Kidney glomerular epithelial cell (primary cell): ENCODE measurements at places on chromosomes 4 and X.

- DNase-seq = no peak
These were observed 79.4 kb upstream of the PITX2 start for GRCh38 chr4:110702326-110702725.

DNA sequence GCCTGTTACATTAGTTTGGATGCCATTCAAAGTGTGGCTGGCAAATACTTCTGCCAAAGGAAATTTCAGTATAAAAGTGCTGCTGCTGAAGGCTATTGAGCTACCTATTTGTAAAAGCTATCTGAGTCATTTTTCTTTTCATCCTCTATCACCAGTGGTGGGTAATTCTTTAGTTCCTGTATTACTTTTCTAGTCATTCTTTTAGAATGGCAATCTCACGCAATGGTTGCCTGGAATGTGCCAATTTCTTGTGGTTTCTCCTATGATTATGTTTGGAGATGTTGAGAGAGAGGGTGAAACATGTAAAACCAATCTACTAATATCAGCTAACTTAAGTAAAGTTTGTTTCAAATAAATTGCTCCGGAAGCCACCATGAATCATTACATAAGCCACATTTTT lies 685.0 kb downstream of the RAPGEF2 start:
- DNase-seq = no peak

DNA sequence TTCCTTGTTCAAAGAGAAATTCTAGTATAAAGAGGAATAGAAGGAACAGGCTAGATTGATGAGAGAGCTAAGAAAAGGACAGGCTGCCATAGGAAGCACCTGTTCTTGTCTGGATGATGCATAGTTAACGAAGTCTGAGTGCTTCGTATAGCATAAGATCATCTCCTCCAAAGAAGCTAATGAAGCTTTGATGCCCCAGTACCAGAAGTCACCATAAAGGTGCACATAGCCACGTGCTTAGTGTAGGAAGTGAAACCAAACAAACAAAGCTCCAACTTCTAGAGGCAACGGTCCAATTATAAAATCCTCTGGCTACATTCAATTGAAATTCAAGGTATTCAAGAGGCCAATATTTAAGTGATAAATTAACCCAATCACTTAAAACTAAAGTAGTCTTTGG lies 31.0 kb downstream of the AFAP1 start:
- DNase-seq = no peak

DNA sequence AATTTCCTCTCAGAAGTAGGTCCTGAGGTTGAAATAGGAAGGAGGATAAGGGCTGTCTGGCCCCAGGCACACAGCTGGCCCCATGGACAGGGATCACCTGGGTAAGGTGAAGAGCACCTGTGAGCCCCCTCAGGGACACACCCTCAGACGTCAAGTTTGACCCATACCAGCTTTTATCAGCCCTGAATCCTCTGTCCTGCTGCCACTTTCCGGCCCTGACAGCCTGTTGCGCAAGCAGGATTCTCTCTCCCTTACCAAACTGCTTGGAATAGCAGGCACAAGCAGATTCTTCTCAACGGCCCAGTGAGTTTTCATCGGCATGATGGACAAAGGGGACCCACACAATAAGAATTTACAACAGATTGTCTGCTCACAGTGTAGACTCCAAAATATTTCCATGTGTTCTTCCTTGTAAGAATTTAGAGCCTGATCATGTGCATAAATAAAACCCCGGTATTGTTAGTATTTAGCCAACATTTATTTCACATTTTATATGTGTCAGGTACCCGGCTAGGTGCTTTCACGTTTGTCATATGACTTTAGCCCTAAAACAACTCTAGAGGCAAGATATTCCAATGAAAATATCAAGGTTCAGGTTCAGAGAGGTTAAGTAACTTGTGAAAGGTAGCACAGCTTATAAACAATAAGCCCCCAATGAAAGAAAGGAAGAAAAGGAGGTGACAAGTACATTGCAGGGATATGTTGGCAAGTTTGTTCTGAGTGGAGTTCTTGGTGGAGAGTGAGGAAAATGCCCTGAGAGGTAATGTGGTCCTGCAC lies 107.2 kb upstream of the KIT start:
- DNase-seq = no peak

DNA sequence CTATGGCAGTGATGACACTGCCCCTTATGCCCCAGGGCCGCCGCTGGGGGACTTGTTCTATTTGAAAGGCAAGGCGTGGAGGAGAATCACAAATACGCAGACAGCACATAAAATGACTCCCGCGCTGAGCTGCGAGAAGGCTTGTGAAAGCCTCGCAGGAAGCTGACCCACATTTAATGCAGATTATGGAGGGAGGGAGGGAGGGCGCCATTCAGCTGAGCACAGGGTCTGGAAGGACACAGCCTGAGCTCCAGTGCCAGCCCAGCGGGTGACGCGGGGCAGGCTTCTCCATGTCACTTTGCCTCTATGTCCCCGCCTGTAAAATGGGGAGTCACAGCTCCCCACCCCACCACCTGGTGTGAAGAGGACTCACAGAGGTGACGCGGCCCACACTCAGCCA lies 14.3 kb downstream of the ABLIM2 start:
- DNase-seq = no peak

DNA sequence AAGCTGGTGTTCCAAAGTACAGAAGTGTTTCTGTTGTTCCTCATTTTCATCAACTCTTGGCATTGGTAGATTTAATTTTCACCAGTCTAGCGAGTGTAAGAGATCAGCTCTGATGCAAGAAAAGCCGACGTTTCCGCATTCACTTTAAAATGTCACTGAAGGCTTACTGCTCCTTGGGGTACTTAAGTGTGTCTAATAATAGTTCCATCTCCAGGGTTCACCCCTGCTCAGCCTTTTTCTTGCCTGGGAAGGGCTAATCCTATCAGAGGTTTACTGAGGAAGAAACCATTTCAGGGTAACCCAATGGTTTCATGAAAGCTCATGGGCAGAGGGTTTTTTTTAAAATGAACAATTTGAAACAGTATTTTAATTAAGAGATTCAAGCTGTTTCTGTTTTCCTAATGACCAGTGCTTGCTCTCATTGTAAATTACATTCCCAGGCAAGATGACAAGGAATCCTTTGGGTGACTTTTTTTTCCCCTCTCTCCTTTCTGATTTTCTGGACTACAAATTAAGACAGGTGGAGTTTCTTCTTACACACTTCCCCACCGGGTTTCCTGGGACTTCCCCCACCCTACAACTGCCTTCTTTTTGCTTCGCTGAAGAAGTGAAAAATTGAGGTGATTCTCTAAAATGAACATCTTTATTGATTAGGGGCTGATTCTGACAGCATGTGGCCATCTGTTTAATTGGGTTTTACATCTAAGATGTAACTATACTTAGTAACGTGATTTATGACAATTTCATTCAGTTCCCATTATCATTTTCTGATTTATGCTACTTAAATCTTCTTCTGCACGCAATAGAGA lies 78.7 kb upstream of the CBLL2 start:
- no peak for DNase-seq

GRCh38 chr4:116925900-116926457 lies 159.4 kb downstream of the TRAM1L1 start:
- no peak for DNase-seq

DNA sequence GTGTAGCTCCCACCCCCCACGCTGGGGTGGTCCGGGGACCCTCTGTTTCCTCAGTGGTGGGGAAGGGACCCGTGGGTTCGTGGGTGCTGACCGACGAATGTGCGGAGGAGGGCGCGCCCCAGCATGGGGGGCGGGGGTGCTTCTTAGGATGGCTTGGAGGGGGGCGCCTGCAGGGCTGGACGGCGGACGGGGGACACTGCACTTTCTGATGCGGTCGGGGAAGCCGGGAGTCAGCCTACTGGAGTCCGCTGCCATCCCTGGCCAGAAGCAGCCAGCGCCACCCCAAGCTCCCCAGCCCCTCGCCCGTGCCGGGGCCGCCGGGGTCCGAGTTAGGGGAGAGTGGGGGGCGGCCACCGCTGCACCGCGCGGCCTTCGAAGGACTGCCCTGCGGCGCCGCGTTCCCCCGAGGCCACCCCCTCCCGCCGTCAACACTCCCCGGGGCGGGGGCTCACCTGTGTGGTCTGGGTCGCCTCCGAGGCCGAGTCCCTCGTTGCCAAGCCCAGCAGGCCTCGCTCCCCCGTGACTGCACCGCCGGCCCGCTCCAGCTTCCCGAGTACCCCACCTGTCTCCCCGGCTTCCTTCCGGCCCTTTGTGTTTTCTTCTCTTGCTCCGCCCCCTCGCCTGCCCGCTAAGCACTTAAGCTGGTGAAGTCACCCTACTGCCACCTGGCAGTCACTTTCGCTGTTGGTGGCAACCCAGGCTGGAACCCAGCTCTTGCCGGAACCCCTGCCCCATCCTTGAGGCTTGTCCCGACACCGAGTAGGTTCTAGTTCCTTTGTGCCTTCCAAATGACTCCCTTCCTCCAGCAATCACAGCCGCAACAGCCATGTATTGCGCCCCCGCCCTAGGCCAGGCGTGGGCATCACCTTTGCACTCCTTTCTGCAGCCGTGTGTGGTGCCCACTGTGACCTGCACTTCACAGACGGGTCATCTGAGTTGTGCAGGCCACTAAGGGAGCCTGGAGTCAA lies at the start of gene OCIAD2:
TSS of gene OCIAD2 (minus strand) at position 569 of the 968 bp plus-strand sequence. CDS start 2,225 bp downstream, outside the sequence.
- peak; percentile 73 for DNase-seq

DNA sequence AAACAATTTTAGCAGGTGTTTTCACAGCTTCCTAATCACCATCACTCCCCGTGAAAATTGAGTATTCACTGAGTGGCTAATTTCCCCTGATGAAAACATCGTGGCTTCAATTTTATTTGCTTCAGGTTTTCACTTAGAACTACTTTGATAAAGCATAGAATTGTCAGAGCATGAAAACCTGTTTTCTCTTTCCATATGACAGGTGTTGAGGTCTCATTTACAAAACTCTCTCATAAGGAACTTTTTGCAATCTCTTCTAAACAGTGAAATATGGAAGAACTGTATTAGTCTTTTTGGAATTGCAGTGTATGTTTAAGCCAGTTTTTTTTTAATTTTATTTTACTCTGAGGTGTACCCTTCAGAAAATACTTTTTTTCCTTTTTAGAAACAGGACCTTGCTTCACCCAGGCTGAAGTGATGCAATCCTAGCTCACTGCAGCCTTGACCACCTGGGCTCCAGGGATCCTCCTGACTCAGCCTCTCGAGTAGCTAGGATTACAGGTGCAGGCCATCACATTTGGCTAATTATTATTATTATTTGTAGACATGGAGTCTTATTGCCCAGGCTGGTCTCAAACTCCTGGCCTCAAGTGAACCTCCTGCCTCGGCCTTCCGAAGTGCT lies 111.2 kb upstream of the RAPGEF2 start:
- no peak for DNase-seq

DNA sequence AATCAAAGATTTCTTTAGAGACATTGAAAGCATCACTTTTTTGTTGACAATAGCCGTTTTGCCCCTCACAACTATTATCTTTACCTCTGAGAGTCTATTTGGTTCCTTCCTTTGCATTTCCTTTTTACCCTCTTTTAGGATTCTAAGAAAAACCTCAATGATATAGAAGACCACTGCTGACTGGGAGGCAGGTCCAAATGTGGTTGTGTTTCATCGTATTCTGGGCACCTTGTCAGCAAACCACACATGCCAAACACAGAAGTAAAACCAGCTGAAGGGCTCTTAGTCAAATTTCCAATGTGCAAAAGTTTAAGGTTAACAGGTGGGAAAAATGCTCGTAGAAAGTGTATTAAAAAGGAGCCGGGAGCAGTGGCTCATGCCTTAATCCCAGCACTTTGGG lies 5.1 kb upstream of the PRMT9 start:
- no peak for DNase-seq

DNA sequence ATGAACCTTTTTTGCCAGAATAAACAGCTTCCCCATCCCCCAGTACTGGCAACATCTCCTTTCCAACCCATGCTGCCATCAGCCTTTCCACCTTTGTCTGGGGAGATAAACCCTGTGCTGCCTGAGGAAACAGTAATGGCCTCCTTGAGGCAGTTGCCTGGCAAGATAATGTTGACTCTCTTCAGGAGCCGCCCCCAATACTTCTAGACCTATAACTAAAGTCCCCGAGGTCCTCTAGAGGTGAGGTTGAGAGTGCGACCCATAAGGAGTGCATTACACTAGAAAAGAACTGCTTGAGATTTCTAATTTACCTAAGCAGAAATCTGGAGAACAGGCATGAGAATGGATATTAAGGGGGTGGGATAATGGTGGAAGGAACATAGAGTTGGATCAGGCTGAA lies 963.2 kb upstream of the PCDH7 start:
- DNase-seq = no peak

DNA sequence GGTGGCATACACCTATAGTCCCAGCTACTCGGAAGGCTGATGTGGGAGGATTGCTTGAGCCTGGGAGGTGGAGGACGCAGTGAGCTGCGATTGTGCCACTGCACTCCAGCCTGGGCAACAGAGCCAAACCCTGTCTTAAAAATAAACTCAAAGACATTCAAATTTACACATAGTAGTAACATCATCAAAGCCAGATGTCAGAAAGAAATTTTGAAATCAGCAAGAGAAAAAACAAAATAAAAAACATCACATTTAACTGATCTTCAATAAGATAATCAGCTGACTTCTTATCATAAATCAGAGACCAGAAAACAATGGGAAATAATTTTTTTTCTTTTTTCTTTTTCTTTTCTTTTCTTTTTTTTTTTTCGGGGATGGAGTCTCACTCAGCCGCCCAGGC lies 78.9 kb upstream of the ZCCHC13 start:
- DNase-seq = no peak

- no peak for DNase-seq
These were observed 41.1 kb upstream of the DCAF8L1 start for GRCh38 chrX:28022371-28022770.

DNA sequence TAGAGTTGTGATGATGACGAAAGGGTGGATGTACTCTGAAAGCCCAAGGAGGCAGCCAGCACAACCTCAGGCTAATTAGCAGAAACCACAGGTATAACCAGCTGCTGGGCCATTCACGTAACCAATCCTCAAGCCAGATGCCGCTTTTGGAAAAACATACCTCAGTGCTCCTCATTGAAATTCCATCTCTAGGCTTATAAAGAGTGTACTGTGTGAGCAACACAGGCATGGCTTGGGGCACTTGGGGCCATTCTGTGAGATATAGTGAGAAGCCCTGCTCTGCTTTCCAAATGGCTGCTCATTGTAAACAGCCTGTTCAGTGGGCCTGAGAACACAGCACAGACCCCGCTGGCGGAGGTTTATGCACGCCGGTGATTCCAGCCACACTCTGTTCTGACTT lies 182.1 kb upstream of the HHIP start:
- no peak for DNase-seq

DNA sequence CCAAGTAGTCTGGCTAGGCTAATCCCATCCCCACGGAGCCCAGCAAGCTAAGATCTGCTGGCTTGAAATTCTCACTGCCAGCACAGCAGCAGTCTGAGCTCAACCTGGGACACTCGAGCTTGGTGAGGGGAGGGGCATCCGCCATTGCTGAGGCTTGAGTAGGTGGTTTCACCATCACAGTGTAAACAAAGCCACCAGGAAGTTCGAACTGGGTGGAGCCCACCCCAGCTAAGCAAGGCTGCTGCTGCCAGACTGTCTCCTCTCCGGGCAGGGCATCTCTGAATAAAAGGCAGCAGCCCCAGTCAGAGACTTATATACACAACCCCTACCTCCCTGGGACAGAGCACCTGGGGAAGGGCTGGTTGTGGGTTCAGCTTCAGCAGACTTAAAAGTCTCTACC lies 639.6 kb downstream of the IQCM start:
- no peak for DNase-seq

DNA sequence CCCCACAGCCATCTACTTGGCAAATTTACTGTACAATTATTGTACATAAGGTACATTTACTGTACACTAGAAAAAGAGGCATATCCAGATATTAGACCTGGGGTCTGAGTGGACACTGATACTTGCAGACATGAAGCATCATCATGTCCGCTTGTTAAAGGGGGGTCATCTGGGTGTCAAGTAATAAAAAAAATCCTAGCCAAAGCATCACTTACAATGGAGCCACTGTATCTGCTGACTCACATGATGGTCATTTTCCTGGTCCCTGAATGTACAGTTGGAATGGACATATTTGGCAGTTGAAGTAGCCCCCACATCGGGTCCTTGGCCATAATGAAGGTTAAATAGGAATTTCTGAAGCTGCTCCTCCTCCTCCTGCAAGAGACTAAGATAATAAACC lies 228.8 kb downstream of the THOC2 start:
- DNase-seq = no peak
